ENCODE measurements at places on chromosomes 1 and 21.

DNA sequence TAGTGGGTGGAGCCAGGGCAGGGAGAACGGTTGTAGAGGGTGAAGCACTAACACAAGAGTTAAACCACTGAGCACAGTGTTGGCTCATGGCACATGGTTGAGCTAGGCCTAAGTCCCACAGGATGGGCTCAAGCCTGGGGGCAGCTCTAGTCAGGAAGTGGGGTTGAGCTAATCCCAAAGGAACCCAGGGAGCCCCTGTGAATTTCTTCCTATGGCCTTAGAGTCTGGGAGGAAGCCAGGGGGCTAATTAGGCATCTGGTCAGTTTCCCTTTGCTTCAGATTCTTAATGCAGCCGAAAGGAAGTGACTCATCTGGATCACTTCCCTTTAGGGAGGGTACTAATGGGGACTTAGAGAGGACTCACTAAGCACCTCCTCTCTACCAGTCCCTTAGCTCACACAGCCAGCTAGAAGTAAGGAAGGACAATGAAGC is 10.1 kb downstream of the CFAP45 start:
- peak; percentile 83 for DNase-seq

- DNase-seq, result peak; percentile 61
These were observed 65.3 kb downstream of the ZNF697 start for GRCh38 chr1:119582801-119583200.

GRCh38 chr21:35039595-35040289 is 9.4 kb downstream of the RUNX1 start:
- no peak for DNase-seq

DNA sequence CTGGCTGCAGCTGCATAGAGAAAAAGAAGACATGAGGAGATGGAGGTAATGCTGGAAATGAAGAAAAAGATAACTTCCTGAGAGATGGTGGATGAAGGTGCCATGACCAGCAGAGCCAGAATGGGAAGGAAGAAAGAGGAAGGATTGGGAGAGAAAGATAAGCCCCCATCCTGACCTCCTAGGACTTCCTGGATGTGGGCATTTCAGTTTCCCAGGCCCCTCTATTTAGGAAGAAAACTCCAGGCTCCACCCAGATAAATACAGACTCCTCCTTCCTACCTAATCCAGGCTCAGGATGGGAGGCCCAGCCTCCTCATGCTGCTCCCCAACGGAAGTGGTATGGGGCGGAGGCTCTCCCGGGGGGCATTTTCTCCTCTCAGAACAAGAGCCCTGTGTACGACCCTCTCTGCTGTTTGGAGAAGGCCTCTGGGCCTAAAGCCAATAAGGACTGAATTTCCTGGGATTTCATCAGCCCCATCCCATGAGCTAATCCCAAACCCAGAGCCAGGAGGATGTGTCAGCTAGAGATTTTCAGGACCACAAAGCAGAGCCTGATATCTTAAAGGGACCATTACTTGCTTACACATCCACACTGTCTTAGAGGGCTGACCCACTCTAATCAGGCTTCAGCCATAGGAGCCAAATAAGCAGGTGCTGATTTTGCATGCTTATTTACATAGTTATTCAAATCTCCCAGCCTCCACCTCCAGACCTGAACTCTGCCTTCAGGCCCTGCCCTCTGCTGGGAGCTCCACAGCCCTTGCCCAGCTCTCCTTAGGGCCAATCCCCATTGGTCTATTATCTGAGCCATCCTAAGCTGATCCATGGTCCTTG is 5.1 kb upstream of the ARHGEF2 start:
- DNase-seq, result no peak

DNA sequence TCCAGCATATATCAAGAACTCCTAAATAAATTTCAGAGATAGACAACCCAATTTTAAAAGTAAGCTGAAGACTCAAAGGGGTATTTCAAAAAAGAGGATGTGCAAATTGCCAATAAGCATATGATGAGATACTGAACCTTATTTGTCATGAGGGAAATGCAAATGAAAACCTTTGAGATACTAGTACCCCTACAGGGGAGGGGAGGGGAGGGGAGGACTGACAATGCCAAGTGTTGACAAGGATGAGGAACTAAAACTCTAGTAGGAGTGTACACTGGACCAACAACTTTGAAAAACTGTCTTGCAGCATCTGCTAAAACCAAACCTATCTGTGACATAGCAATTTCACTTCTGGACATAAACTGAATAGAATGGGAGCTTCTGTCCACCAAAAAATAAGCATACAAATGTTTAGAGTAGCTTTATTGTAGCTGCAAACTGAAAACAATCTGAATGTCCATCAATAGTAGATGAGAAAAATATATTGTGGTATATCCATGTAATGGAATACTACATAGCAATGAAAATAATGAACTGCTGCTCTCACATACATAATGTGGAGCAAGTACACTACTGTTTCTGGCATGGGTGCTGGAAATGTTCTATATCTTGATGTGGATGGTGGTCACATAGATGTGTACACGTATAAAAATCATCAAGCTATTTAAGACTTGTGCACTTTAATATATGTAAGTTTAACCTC is 57.2 kb downstream of the CDK18 start:
- no peak for DNase-seq

GRCh38 chr1:160862203-160863060 is at the start of gene CD244:
TSS of gene CD244 (minus strand) at chr1:160862887. CDS start at chr1:160862677, 210 bp downstream.
- peak; percentile 92 for DNase-seq

GRCh38 chr1:228836427-228836826 is 101.1 kb downstream of the RHOU start:
- DNase-seq, result no peak

GRCh38 chr1:53551428-53551995 is 92.3 kb downstream of the DMRTB1 start:
- DNase-seq, result no peak

- DNase-seq, result peak; percentile 42
These were observed 118.7 kb upstream of the CD34 start for GRCh38 chr1:208029381-208030287.

- no peak for DNase-seq
These were observed 60.6 kb upstream of the ETV3 start for GRCh38 chr1:157198619-157199420.

DNA sequence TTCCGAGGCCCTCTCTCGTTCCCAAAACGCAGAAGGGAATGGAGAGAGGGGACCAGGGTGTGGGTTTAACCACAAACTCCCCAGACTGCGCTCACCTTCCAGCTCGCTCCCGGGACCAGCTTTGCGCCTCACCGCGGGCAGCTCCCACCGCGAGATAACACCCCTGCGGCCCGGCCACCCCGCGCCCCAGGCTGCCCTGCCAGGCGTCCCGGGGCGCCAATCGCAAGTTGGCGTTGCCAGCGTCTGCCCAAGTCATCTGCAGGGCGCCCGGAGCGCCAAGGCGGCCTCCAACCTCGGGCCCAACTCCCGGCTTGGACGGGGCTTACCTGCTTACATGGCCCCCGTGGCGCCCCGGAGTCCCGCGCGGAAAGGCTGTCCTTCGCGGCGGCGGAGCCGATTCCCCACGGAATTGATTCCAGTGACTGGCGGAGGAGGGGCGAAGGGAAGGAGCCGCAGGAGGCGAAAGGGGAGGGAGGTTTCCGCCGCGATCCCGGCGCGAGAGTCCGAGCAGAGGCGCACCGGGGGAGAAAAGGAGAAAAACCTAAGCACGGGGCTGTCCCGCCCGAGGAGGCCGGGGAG is 456 bp downstream of the PTPN14 start:
- DNase-seq, result no peak

- no peak for DNase-seq
These were observed 66.8 kb downstream of the ACBD6 start for GRCh38 chr1:180435566-180435965.

GRCh38 chr1:19357299-19357986 is 45.3 kb downstream of the SLC66A1 start:
- DNase-seq, result no peak

DNA sequence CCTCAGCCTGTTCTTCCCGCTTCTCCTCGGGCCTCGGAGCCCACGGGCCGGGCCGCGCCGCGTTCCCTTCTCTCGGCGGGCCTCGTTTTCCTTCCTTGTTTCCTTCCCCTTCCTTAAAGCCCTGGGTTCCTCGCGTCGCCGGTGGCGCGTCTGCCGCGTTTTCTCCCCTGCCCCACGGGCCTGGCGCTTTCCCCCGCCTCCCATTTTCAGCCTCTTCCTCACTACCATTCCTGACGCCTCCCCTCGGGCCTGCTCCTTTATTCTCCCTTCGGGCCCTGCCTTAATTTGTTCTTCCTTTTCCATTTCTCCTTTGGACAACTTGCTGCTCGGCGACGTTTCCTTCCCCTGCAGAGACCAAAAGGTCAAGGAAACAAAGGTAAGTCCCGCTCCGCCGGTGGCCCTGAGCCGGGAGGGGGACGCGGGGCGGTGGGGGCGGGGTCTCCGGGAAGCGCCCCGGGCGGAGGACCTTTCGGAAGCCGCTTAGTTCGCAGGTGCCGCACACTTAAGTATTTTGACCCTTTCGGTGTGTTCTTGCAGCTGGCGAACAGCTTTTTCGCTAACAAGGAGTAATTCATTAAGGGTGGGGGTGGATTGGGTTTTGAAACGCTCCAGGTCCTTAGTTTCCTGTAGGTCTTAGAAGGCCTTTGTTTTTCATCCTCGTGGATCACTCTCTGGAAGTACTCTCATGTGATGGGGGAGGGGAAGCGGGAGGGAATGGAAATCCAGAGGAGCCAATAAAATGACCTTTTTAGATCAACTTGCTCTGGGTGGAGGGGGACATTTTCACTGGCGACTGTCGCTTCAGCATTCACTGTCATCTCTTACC is 780 bp downstream of the YTHDF2 start:
- no peak for DNase-seq

DNA sequence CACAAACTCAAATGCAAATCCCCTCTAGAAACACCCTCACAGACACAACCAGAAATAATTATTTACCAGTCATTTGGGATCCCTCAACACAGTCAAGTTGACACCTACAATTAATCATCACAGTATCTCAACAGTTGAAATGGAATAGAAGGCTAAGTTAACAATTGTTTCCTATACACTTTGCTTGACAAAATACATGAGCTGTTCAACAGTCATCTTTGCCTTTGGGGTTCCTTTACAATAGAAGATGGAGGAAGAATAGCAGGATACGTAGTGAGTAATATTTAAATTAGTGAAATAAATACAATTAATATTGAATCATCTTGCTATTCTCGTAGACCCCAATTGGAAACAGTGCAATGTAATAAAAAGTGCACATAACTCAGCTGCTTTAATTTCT is 487.3 kb upstream of the ADAMTS5 start:
- DNase-seq, result no peak

GRCh38 chr1:93938461-93939145 is 29.4 kb upstream of the GCLM start:
- no peak for DNase-seq

- no peak for DNase-seq
These were observed 24.2 kb upstream of the CTBS start for GRCh38 chr1:84598418-84598817.

DNA sequence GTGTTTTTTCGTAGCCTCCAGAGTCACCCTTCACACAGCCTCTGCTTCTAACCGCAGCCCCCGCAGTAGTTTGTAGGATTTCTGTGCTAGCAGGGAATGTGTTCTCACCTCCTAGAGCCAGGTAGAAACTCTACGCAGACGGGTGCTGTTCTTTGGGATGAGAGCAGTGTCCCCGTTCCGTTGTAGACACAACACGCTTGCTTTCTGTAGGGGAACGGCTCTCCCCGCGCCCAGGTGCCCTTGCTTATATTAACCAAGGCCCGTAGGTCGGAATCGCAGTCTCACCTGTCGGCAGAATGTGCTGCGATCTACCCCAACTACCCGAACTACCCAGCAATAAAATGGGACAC is 111.8 kb upstream of the NBPF11 start:
- DNase-seq, result no peak

- no peak for DNase-seq
These were observed 390.7 kb upstream of the ZP4 start for GRCh38 chr1:238281418-238281817.

DNA sequence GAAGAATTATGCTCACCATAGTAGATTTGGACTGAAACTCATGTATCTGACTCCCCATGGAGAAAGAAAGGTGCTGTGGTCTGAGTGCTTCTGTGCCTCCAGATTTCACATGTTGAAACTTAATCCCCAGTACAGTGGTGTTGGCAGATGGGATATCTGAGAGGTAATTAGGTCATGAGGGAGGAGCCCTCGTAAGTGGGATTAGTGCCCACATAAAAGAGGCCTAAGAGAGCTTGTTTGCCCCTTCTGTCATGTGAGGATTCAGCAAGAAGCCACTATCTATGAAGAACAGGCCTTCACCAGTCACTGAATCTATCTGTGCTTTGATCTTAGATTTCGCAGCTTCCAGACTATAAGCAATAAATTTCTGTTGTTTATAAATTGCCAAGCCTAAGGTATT is 150.1 kb downstream of the PLPP3 start:
- no peak for DNase-seq

- DNase-seq, result no peak
These were observed 23.0 kb downstream of the ARHGEF16 start for GRCh38 chr1:3477241-3477995.

DNA sequence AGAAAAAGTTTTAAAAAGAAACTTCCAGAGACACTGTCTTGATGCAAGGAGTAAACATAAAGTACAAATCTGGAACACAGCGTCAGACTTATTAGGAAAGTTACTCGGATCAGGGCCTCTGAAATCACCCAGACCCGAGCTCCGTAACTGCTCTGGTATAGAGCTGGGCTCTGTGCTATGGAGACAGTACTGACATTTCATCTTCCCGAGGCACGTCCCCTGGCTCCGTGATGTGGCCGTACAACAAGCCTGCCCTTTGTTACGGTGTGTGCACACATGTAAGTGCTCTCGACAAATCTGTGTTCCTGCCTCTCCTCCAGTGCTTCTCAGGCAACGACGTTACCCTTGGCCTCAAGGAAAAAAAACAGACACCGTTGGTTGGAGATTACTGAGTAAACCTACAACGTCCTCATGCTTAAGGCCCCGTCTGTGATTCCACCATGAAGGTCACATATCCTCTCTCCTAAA is 107.0 kb upstream of the IRF2BP2 start:
- no peak for DNase-seq

GRCh38 chr1:228185641-228185965 is 20.0 kb downstream of the IBA57 start:
- no peak for DNase-seq

GRCh38 chr1:201305815-201306214 is 22.5 kb downstream of the PKP1 start:
- no peak for DNase-seq

GRCh38 chr1:56548571-56548970 is 30.8 kb downstream of the PLPP3 start:
- DNase-seq, result no peak

DNA sequence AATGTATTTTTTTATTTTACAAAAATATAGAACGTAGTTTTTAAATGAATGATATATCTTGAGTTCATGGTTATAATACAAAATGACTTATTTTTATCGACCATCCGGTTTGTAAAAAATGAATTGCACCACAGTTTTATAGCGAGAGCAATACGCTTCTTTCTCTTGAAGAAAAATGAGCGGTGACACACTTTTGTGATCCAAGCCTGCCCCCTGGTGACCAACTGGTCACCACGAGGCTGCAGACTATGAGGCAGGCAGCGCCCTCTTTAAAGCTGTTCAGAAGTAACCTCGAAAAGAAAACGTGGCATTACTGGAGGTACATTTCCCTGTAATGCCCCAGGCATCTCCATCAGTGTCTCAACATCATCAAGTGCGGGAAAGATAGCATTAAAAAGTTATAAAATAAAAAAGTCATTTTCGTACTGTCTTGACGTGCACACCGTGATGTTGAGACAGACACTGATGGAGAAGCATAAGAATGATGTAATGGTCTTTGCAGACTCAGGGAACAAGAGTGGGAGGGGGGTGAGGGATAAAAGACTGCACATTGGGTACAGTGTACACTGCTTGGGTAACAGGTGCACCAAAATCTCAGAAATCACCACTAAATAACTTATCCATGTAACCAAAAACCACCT is 734.2 kb upstream of the ADAMTS5 start:
- peak; percentile 46 for DNase-seq
